ENCODE measurements at places on chromosomes 11 and 22.
A peak's percentile ranks its signal among the peaks of the same experiment; 100 is the strongest.

DNA sequence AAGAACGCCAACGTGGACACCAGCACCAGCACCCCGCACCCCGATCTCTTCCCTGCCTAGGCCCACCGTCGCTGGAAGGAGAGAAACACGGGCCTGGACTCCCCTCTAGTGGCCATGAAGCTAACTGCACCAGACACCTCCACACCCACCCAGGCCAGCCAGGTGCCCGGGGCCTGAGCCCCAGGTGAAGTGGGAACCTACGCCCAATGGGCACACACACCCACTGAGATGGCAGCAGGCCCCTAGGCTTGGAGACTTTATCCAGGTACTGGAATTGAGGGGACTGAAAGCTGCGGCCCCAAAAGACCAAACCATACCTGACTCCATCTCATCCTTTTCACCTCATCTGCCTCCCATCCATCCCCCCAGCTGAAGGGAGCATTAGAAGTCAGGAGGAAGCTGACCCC lies 81.0 kb downstream of the BUD13 start:
- DNase-seq: peak; percentile 35

DNA sequence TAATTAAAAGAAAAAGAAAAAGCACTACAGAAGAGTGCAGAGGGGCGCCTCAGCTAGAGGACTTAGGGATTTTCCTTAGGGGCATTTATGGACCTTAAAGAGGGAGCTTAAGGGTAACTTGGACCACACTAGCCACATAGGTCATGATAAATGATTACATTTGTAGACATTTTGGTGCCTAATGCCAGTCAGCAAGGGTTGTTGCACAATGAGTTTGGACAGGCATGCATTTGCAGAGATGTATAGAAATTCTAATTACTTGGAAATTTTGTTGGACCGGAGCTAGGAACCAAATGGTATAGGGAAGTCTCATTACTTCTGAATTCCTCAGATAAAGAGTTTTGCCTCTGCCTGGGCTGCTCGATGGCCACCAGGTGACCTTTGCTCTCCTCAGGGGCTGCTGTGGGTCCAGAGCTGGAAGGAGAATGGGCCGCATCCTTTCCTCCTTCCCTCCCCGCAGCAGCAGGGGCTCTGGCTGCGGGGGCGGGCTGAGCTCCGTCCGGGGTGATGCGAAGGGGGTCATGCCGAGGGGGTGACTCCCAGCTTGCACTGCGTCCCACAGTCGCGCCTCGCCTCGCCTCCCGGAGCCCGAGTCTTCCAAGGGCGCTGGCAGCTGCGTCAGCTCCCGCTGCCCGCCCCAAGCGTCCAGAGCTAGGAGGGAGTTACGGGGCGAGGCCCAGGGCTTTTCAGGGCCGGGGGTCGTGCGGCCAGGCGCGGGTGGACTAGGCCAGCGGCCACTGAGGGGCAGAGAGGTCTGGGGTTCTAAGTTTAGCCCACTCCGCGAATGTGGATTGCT lies 20.3 kb upstream of the MALAT1 start:
- DNase-seq: no peak

- no peak for DNase-seq
These were observed 49.3 kb downstream of the WT1 start for GRCh38 chr11:32385998-32386397.

- no peak for DNase-seq
These were observed 22.8 kb upstream of the GUCY1A2 start for GRCh38 chr11:107041088-107041444.

DNA sequence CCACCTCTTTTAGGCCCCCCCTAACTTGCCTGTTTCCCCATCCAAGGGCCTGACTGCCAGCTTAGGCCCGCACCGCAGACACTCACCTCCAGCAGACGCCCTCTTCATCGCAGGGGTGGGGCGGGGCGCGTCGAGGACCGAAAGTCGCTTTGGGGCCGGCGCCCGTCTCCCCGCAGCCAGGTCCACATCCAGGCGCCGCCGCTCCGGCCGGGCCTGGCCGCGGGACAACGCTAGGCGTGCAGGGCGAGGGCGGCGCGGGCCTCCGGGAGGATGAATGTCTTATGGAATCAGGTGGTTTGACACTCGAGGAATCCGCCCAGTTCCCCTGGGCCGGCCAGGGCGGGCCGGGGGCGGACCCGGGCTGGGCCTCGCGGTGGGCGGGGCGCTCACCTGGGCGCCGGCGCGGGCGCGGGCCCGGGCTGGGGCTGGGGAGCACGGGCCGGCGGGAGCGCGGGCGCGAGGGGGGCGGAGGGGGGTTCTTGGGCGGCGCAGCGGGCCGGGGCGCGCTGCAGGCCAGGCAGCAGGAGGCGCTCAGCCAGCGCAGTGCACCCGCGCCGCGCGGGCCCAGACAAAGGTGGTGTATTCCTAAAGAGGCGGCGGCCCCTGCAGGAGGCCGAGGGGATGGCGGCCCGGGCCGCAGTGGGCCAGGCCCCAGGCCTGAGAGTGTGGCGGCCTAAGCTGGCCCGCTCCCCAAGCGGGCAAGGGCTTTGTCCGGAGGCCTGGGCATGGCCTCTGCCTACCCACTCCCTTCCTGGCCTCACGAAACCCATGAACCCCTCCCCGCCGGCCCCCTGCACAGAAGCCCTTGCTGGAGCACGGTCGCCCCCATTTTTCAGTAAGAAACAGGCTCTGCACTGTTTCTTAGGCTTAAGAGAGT lies 177.6 kb downstream of the IGLL1 start:
- no peak for DNase-seq

DNA sequence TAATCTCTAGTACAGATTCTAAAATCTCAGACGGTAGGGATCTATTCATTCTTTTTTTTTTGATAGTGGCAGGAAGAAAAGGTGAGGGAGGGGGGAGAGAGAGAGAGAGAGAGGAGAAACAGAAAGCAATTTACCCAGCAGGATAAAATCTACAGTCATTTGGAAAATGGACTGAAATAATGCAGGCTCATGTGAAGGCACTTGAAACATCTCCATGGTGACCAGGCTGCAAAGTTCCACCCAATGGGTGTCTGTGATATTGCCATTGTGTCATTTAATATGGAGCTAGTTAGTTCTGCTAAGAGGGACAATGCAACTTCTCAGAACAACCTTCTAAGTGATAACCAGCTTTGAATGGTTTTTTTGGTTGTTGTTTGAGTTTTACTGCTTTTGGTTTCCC lies 165.2 kb upstream of the RAG2 start:
- no peak for DNase-seq

GRCh38 chr22:43228330-43228729 lies 41.4 kb upstream of the TTLL12 start:
- DNase-seq: no peak

DNA sequence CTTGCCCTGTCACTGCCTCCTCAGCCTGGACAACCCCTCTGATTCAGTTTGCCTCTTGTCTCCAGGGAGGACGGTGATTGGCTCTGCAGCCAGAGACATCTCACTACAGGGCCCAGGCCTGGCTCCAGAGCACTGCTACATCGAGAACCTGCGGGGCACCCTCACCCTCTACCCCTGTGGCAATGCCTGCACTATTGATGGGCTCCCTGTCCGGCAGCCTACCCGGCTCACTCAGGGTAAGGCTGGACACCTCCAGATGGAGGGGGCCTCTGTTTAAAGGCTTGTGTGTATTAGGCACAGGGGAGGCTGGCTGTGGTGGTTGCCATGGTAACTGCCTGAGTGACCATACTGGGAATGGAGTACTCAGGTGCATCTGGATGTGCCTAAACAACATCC lies 8.6 kb downstream of the PHLDB1 start:
- no peak for DNase-seq

DNA sequence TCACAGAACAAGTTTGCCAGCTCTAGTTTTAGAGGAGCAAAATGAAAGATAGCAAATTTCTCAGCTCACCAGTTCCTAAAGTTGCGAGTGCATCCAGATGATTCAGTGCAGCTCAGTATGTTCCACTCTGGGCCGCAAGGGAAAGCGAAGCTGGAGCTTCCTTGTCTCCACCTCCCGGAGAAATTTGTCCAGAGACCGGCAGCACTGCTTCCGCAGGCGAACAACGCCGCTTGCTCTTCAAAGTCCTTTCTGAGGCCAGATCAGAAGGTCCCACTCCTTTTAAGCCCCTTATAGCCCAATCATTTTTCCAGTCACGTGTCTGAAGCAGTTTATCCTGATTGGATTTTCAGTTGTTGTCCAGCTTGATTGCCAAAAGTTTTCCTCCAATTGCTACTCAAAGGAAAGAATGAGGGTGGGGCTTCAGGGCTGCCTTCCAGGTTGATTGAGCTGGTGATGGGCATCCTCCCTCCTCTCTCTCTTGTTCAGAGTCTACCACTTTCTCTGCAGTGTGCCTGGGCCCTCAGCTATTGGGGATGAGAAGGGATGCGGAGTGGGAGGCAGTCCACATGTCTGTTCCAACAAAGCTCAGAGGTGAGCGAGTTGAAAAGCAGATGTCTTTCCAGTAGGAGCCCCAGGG lies at the start of gene ZNF280A:
Gene ZNF280A (minus strand): TSS at position 251 of the 637 bp plus-strand sequence. CDS start 4,640 bp downstream, outside the sequence.
- no peak for DNase-seq

Measured in effector CD4-positive, alpha-beta T cell (primary cell).